Upper lobe of right lung (tissue), 1 donor: ENCODE measurements at places on chromosomes 13 and 19. TPM values are rescaled to one million over a fixed set of nuclear protein-coding genes. Genes with fewer than 3 reads are reported as not detected.

The ZNF223 gene
- total RNA-seq: 5.8 TPM

The LRRC8E gene
- total RNA-seq: 11.0 TPM

The CD33 gene
- 20.7 TPM for total RNA-seq

The GJB2 gene
- total RNA-seq: 0.93 TPM

The NLRP7 gene
- not detected for total RNA-seq

The GJA3 gene
- not detected for total RNA-seq

The RABAC1 gene
- 134 TPM for total RNA-seq

The ZNF723 gene
- total RNA-seq: not detected

The C13orf42 gene
- total RNA-seq: not detected

The PSG2 gene
- not detected for total RNA-seq

The BICRA gene
- total RNA-seq: 15.9 TPM

The PSG3 gene
- total RNA-seq: not detected

The CXCL17 gene
- total RNA-seq: 150 TPM

The ZNF729 gene
- total RNA-seq: not detected

DNA sequence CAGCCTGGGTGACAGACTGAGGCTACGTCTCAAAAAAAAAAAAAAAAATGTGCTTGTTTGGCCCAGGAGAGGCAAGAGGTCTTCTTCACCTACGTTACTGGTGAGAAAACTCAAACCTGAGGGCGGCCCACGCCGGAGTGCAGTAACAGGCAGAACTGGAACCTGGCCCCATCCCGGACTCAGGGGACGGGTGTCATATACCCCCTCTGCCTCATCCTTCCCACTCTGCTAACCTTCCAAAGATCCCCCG lies 414 bp upstream of the ADAT3 start:
- DNase-seq: no peak
- H3K4me1 ChIP-seq: peaks cover 22% of the 10 kb centered on the region
- peak overlapping the region; percentile 71 for H3K27ac ChIP-seq

- no peak for DNase-seq
- H3K27ac ChIP-seq: no peak overlapping the region
- H3K4me1 ChIP-seq: no peaks in the 10 kb centered on the region
- no peaks in the 10 kb centered on the region for H3K27me3 ChIP-seq
Observed at GRCh38 chr19:31054430-31054829, 294.8 kb downstream of the TSHZ3 start.

DNA sequence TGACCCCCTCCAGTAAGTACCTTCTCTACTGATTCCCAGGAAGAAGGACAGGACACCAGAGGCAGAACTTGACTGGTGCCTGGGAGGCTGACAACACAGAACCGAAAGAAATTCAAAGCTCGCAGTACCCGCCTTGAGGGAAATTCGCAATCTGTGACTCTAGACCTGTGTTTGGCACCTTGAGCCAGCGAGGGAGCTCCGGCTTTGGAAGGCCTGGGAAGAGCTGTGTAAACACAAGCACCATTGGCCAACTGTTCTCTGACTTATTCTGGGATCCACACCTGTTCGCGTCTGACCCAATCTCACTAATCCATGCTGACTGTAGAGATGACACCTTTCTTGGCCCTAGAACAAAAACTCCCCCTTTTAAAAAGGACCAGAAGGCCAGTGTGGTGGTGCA lies 50.7 kb downstream of the CEBPG start:
- H3K27ac ChIP-seq: no peak overlapping the region
- no peaks in the 10 kb centered on the region for H3K36me3 ChIP-seq
- no peaks in the 10 kb centered on the region for H3K27me3 ChIP-seq
- H3K4me3 ChIP-seq: no peak overlapping the region
- no peak for DNase-seq

DNA sequence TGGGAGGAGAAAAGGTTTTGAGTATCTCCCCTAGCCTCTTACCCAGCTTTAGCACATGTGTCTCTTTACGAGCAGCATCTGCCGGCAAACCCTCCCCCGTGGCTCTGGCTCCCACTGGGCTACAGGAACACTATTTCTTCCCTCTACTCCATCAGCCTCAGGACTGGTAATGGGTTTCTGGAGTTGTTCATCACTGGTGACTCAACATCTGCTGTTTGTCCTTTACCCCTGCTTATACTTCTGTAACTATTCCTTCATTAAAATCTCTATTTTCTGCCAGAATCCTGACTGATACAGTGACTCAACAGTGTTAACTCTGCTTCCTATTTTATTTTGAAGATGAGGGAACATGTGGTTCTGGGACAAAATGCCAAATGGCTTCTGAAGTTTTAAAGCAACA lies 437.3 kb upstream of the HTR2A start:
- no peak for DNase-seq
- H3K36me3 ChIP-seq: no peaks in the 10 kb centered on the region
- H3K27ac ChIP-seq: no peak overlapping the region
- H3K4me3 ChIP-seq: no peak overlapping the region
- no peaks in the 10 kb centered on the region for H3K27me3 ChIP-seq

GRCh38 chr13:70622796-70623195 lies 514.5 kb upstream of the KLHL1 start:
- no peak overlapping the region for H3K4me3 ChIP-seq
- H3K36me3 ChIP-seq: no peaks in the 10 kb centered on the region
- no peaks in the 10 kb centered on the region for H3K27me3 ChIP-seq
- no peaks in the 10 kb centered on the region for H3K4me1 ChIP-seq

GRCh38 chr19:34448191-34448590 lies 20.0 kb downstream of the UBA2 start:
- DNase-seq: no peak
- no peak overlapping the region for H3K27ac ChIP-seq
- no peaks in the 10 kb centered on the region for H3K27me3 ChIP-seq
- H3K4me1 ChIP-seq: no peaks in the 10 kb centered on the region
- H3K36me3 ChIP-seq: peaks cover 100% of the 10 kb centered on the region

- no peaks in the 10 kb centered on the region for H3K27me3 ChIP-seq
- H3K27ac ChIP-seq: no peak overlapping the region
- H3K4me3 ChIP-seq: no peak overlapping the region
- no peak for DNase-seq
Observed at GRCh38 chr13:42484386-42484785, 89.6 kb upstream of the TNFSF11 start.

- H3K4me1 ChIP-seq: no peaks in the 10 kb centered on the region
- H3K4me3 ChIP-seq: no peak overlapping the region
- no peak for DNase-seq
- no peaks in the 10 kb centered on the region for H3K36me3 ChIP-seq
- no peak overlapping the region for H3K27ac ChIP-seq
Observed at GRCh38 chr13:20144141-20144850, 16.6 kb downstream of the GJA3 start.

DNA sequence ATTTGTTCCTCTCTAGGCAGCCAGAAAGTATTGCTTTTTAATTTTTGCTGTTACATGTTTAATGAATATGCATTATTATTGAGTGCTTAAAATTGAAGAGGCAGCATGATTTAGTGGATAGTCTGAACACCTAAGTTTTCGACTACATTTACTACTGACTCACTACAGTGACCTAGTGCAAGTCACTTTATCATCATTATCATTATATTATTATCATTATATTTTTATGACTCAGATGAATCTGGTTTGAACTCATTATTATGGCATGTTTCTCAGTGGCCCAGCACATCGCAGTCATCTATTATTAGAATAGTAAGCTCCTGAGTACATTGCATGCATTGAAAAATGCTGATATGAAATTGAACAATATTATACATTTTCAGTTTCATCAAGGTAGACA lies 351.2 kb upstream of the PRR20A start:
- H3K27ac ChIP-seq: no peak overlapping the region
- no peak overlapping the region for H3K4me3 ChIP-seq
- H3K4me1 ChIP-seq: no peaks in the 10 kb centered on the region
- H3K36me3 ChIP-seq: no peaks in the 10 kb centered on the region
- H3K27me3 ChIP-seq: no peaks in the 10 kb centered on the region
- no peak for DNase-seq

GRCh38 chr13:53631511-53631910 lies 602.9 kb downstream of the OLFM4 start:
- no peaks in the 10 kb centered on the region for H3K4me1 ChIP-seq
- no peak overlapping the region for H3K4me3 ChIP-seq
- no peak overlapping the region for H3K27ac ChIP-seq
- DNase-seq: no peak
- H3K27me3 ChIP-seq: no peaks in the 10 kb centered on the region

DNA sequence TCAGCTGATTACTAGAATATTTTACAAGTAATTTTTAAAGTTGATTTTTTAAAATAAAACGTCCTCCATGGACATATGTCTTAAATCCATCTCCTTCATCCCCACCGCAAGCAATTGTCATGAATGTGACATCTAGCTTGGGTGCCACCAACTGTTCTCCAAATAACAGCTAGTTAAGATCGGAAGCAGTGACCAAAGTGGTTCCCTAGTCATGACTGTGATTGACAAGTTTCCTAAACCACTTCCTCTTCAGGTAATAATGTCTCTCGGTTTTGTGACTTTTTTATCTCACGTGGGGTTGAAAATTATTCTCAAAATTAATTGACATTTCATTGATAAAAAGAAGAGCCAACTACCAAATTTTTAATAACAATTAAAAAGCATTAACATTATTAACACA lies 135.3 kb upstream of the MIR17HG start:
- H3K36me3 ChIP-seq: no peaks in the 10 kb centered on the region
- DNase-seq: no peak
- H3K4me3 ChIP-seq: no peak overlapping the region
- H3K4me1 ChIP-seq: no peaks in the 10 kb centered on the region

- H3K4me3 ChIP-seq: no peak overlapping the region
- H3K4me1 ChIP-seq: no peaks in the 10 kb centered on the region
- DNase-seq: peak; percentile 40
- H3K36me3 ChIP-seq: no peaks in the 10 kb centered on the region
Observed at GRCh38 chr19:46442808-46443450, 14.2 kb upstream of the PNMA8C start.

GRCh38 chr13:73268306-73268705 lies 209.5 kb downstream of the KLF5 start:
- no peaks in the 10 kb centered on the region for H3K4me1 ChIP-seq
- H3K4me3 ChIP-seq: no peak overlapping the region
- no peak overlapping the region for H3K27ac ChIP-seq
- no peaks in the 10 kb centered on the region for H3K27me3 ChIP-seq
- no peak for DNase-seq

DNA sequence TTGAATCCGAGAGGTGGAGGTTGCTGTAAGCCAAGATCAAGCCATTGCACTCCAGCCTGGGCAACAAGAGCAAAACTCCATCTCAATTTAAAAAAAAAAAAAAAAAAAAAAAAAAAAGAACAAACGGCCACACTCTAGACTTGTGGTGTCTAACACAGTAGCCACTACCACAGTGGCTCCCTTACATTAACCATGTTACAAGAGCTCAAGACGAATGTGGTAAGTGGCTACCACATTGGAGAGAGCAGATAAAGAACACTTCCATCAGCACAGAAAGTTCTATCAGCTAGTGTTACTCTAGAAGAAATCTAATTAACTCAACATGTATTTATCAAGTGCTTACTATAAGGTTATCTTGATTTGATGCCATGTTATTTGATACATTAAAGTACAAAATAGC lies 11.5 kb downstream of the XPO4 start:
- no peaks in the 10 kb centered on the region for H3K36me3 ChIP-seq
- H3K4me3 ChIP-seq: no peak overlapping the region
- H3K27ac ChIP-seq: no peak overlapping the region
- no peaks in the 10 kb centered on the region for H3K4me1 ChIP-seq
- H3K27me3 ChIP-seq: no peaks in the 10 kb centered on the region
- no peak for DNase-seq

GRCh38 chr13:64054321-64054720 lies 2638.7 kb upstream of the PCDH20 start:
- H3K27ac ChIP-seq: no peak overlapping the region
- no peaks in the 10 kb centered on the region for H3K4me1 ChIP-seq
- H3K27me3 ChIP-seq: no peaks in the 10 kb centered on the region
- H3K36me3 ChIP-seq: no peaks in the 10 kb centered on the region
- no peak overlapping the region for H3K4me3 ChIP-seq

DNA sequence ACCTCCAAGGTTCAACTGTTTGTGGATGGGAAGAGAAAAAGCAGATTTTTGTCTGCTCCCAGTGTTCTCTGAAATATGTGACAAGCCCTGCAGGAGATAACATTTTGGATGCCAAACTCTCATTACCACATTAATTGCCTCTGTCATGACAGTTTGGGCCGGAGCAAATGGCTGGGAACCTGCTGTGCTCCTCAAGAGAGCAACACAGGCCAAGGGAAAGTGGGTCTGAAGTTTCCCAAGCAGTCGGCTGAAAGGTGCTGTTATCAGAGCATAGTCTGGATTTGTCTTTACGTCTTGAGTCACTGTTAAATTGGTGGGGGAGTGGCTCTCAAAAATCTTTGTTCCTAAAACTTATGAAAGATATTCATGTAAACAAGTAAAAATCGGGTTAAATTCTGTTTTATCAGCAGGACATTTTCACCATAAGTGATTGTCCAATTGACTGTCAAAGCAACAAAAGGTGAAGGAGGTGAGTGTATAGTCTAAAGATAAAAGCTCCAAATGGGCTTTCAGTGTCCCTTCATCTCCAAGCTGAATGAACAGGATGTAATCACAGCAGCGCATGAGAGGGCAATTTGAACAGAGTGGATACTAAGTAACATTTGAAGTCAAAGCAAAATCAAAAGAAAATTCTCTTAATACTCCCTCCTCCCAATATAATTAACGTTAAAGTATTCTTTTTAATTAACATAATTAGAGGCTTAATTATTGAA lies 844.8 kb downstream of the PCDH17 start:
- H3K27me3 ChIP-seq: no peaks in the 10 kb centered on the region
- H3K4me3 ChIP-seq: no peak overlapping the region
- H3K36me3 ChIP-seq: no peaks in the 10 kb centered on the region
- H3K4me1 ChIP-seq: no peaks in the 10 kb centered on the region

DNA sequence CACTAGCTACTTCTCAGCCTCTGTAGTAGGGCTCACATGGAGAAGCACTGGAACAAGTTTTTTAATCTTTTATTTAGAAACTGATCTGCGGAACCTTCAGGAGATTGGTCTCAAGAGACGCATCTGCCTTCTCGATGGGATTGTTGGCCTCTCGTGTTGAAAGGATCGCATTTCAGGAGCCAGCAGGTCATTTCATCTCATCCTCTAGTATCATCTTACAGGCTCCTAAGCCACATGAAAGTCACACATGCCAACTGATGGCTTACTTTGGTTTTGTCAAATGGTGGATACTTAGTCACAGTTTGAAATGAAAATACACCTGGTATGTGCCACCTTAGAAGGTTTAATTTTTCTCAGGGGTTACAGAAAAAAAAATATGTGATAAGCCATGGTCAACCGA lies 1703.6 kb downstream of the EFNB2 start:
- H3K27ac ChIP-seq: no peak overlapping the region
- H3K36me3 ChIP-seq: no peaks in the 10 kb centered on the region
- H3K27me3 ChIP-seq: no peaks in the 10 kb centered on the region
- DNase-seq: no peak
- H3K4me1 ChIP-seq: no peaks in the 10 kb centered on the region

GRCh38 chr19:19134687-19135158 lies 3.6 kb downstream of the TMEM161A start:
- no peak overlapping the region for H3K27ac ChIP-seq
- no peaks in the 10 kb centered on the region for H3K36me3 ChIP-seq
- H3K4me3 ChIP-seq: no peak overlapping the region
- DNase-seq: peak; percentile 78

DNA sequence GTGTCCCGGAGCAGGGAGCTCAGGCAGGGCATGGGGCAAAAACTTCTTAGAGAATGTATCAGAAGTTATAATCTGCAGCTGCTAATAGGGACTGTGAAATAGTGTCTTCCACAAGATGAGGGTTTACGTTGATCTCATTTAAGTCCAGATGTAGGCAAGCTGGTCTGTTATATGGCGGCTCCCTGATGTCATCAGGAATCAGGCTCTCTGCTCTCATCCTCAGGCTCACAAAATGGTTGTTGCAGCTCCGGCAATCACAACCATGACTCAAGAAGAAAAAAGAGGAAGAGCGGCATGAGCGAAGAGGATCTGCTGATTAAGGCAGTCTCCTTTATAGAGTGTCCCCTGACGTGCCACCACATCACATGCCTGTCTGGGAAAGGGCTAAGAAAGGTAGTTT lies 191.3 kb downstream of the KLF5 start:
- no peak overlapping the region for H3K4me3 ChIP-seq
- no peaks in the 10 kb centered on the region for H3K36me3 ChIP-seq
- H3K4me1 ChIP-seq: no peaks in the 10 kb centered on the region
- no peaks in the 10 kb centered on the region for H3K27me3 ChIP-seq
- no peak for DNase-seq
